Naive B cell (primary cell): ENCODE measurements at places on chromosomes 6 and 20. TPM values are rescaled to one million over a fixed set of nuclear protein-coding genes. Genes with fewer than 3 reads are reported as not detected.

Gene CFAP61
- polyA plus RNA-seq: not detected

Gene DEFB121
- not detected for polyA plus RNA-seq

GRCh38 chr6:166659581-166659980 is 32.5 kb upstream of the RPS6KA2 start:
- no peak overlapping the region for H3K27ac ChIP-seq
- H3K4me3 ChIP-seq: no peak overlapping the region
- DNase-seq: no peak

Gene TIAM2
- polyA plus RNA-seq: 0.52 TPM

GRCh38 chr20:63022501-63022900 is 15.7 kb upstream of the BHLHE23 start:
- no peak overlapping the region for H3K27ac ChIP-seq
- H3K27me3 ChIP-seq: peaks cover 84% of the 10 kb centered on the region
- no peak overlapping the region for H3K4me3 ChIP-seq
- peaks cover 6% of the 10 kb centered on the region for H3K4me1 ChIP-seq
- H3K36me3 ChIP-seq: peaks cover 21% of the 10 kb centered on the region

DNA sequence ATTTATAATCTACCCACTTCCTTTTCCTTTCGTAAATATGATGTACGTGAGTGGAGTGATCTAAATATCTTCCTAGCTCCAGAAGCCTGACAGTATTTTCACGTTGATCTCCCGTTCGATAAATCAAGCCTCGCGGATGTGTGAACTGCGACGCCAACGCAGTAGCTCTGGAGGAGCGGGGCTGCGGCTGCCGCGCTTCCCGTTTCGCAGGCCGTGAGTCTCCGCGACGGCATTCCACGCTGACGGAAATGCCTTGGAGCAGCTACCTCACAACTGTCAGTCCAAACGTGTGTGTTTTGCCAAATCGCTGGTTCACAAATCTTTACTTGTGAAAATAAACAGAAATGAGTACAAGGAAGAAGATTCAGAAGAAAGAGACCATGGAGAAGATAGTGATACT is 41.2 kb downstream of the BTBD3 start:
- H3K36me3 ChIP-seq: peaks cover 11% of the 10 kb centered on the region
- peaks cover 25% of the 10 kb centered on the region for H3K27me3 ChIP-seq
- DNase-seq: no peak
- H3K27ac ChIP-seq: no peak overlapping the region
- no peak overlapping the region for H3K4me3 ChIP-seq
- H3K4me1 ChIP-seq: peaks cover 3% of the 10 kb centered on the region

GRCh38 chr6:18241208-18242038 is 22.9 kb downstream of the DEK start:
- H3K4me3 ChIP-seq: no peak overlapping the region
- no peaks in the 10 kb centered on the region for H3K27me3 ChIP-seq
- peaks cover 44% of the 10 kb centered on the region for H3K36me3 ChIP-seq
- H3K4me1 ChIP-seq: peaks cover 7% of the 10 kb centered on the region

GRCh38 chr6:31865205-31866118 is 2.8 kb upstream of the NEU1 start:
- no peaks in the 10 kb centered on the region for H3K27me3 ChIP-seq
- H3K36me3 ChIP-seq: no peaks in the 10 kb centered on the region
- H3K4me1 ChIP-seq: peaks cover 36% of the 10 kb centered on the region
- H3K27ac ChIP-seq: no peak overlapping the region
- DNase-seq: no peak

Gene PRPF6
- 55.5 TPM for polyA plus RNA-seq

DNA sequence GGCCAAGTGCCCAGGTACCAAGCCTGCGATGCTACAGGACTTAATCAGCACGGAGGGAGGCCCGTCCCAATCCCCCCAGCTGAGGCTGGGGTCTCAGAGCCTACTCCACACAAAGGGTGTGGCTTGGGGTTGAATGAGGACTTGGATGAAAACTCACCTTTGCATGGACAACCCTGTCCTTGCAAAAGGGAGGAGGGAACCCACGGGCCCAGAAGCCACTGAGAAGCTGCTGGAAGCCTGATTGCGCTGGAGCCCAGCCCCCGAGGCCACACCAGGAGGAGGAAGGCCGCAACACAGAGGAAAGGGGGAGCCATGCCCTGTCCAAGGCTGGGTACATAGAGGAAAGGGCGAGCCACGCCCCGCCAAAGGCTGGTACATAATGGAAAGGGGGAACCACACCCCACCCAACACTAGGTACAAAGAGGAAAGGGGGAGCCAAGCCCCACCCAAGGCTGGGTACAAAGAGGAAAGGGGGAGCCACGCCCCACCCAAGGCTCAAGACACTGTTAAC is 158.8 kb downstream of the DLL1 start:
- H3K4me3 ChIP-seq: no peak overlapping the region
- H3K27ac ChIP-seq: no peak overlapping the region
- H3K27me3 ChIP-seq: peaks cover 16% of the 10 kb centered on the region
- H3K4me1 ChIP-seq: peaks cover 9% of the 10 kb centered on the region
- H3K36me3 ChIP-seq: no peaks in the 10 kb centered on the region

DNA sequence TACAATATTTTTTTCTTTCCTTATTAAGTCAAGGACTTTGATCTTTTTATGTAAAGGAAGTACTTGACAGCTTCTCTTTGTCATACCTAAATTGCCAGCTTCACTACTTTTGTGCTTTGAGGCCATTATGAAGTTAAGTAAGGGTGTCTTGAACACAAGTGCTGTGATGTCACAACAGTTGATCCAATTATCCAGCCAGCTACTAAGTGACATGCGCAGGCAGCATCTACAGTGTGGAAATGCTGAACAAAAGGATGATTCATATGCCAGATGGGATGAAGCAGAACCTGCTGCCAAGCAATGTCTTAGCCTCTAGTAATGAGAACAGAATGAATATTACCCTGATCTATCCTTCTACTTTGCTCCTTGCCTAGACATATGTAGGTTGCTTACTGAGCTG is 68.3 kb upstream of the TMEM244 start:
- DNase-seq: no peak
- H3K27ac ChIP-seq: no peak overlapping the region
- H3K36me3 ChIP-seq: no peaks in the 10 kb centered on the region
- H3K4me1 ChIP-seq: no peaks in the 10 kb centered on the region
- H3K27me3 ChIP-seq: no peaks in the 10 kb centered on the region

Gene AVP
- polyA plus RNA-seq: not detected

GRCh38 chr6:151475653-151476523 is 17.9 kb upstream of the CCDC170 start:
- H3K27ac ChIP-seq: no peak overlapping the region
- H3K36me3 ChIP-seq: no peaks in the 10 kb centered on the region
- no peak overlapping the region for H3K4me3 ChIP-seq
- DNase-seq: peak; percentile 31
- peaks cover 9% of the 10 kb centered on the region for H3K4me1 ChIP-seq
- no peaks in the 10 kb centered on the region for H3K27me3 ChIP-seq

DNA sequence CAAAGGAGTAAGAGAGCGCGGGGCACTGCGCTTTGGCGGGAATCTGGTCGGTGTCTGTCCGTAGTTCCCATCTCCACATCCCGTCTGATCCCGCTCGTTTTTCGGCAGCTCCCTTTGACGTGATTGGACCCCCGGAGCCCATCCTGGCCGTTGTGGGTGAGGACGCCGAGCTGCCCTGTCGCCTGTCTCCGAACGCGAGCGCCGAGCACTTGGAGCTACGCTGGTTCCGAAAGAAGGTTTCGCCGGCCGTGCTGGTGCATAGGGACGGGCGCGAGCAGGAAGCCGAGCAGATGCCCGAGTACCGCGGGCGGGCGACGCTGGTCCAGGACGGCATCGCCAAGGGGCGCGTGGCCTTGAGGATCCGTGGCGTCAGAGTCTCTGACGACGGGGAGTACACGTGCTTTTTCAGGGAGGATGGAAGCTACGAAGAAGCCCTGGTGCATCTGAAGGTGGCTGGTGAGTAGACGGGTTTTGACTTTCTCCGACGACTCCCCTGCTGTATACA is 1.4 kb downstream of the BTN1A1 start:
- no peaks in the 10 kb centered on the region for H3K36me3 ChIP-seq
- H3K4me3 ChIP-seq: peak overlapping the region; percentile 92
- peaks cover 20% of the 10 kb centered on the region for H3K4me1 ChIP-seq
- DNase-seq: peak; percentile 47
- H3K27me3 ChIP-seq: peaks cover 11% of the 10 kb centered on the region
- peak overlapping the region; percentile 21 for H3K27ac ChIP-seq

Gene SRMS
- polyA plus RNA-seq: not detected

DNA sequence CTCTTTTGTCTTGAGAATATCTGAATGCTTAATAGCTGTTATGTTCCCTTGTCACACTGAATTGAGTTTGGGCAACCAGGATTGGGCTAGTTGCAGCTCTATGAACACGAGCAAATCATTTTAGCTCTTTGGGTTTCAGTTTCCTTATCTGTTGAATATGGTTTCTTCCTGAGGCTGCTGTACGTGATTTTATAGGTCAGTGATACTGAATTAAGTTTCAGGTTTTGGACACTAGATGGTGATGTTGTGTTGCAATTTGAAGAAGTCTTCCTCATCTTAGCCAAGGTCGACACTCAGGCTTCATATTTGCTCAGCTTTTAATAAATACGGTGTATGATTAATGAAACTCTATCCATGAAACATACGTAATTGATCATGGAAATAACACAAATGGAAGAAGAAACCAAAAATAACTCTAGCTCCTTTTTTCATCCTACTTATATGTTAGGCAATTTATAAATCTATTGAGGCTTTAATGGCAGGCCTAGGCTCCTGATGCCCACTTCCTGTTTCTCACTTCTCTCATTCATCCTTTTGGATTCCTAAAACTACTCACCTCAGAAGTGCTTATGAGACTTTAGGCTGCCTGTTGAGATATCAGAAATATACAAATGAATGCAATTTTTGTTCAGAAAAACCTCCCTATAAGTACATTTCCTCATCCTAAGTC is 354.1 kb upstream of the MAP3K7 start:
- peaks cover 8% of the 10 kb centered on the region for H3K4me1 ChIP-seq
- H3K36me3 ChIP-seq: no peaks in the 10 kb centered on the region
- H3K27me3 ChIP-seq: no peaks in the 10 kb centered on the region
- H3K27ac ChIP-seq: peak overlapping the region; percentile 24

- no peaks in the 10 kb centered on the region for H3K36me3 ChIP-seq
- no peak overlapping the region for H3K4me3 ChIP-seq
- no peak overlapping the region for H3K27ac ChIP-seq
Observed at GRCh38 chr20:38290829-38291814, 12.8 kb upstream of the BPI start.

- no peak overlapping the region for H3K4me3 ChIP-seq
- peaks cover 15% of the 10 kb centered on the region for H3K4me1 ChIP-seq
- H3K36me3 ChIP-seq: no peaks in the 10 kb centered on the region
- H3K27me3 ChIP-seq: peaks cover 51% of the 10 kb centered on the region
- DNase-seq: no peak
Observed at GRCh38 chr20:50453533-50454244, 56.5 kb upstream of the PTPN1 start.

Gene INSM1
- polyA plus RNA-seq: not detected

- no peak for DNase-seq
- H3K27ac ChIP-seq: no peak overlapping the region
- H3K4me1 ChIP-seq: no peaks in the 10 kb centered on the region
- no peak overlapping the region for H3K4me3 ChIP-seq
Observed at GRCh38 chr20:39108746-39109145, 146.6 kb downstream of the DHX35 start.

DNA sequence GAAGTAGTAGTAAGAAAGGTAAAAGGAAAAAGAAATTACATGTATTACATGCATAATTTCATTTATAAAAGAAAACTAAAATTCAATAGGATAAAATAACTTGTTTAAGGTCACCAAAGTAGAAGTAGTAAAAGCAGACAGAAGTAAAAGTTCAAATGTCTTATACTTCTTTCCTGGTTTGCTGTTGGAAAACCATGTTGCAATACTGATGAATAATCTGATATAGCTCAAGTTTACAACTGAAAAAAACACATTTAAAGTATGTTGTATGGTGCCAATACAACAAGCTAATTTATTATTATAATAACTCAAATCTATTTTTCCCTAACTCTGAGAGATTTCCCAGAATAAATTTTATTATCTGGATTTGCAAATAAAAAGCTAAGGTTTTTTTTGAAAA is 78.3 kb downstream of the PHIP start:
- H3K4me1 ChIP-seq: peaks cover 3% of the 10 kb centered on the region
- H3K27ac ChIP-seq: no peak overlapping the region
- DNase-seq: no peak
- H3K36me3 ChIP-seq: peaks cover 49% of the 10 kb centered on the region
- H3K4me3 ChIP-seq: no peak overlapping the region
- H3K27me3 ChIP-seq: no peaks in the 10 kb centered on the region

DNA sequence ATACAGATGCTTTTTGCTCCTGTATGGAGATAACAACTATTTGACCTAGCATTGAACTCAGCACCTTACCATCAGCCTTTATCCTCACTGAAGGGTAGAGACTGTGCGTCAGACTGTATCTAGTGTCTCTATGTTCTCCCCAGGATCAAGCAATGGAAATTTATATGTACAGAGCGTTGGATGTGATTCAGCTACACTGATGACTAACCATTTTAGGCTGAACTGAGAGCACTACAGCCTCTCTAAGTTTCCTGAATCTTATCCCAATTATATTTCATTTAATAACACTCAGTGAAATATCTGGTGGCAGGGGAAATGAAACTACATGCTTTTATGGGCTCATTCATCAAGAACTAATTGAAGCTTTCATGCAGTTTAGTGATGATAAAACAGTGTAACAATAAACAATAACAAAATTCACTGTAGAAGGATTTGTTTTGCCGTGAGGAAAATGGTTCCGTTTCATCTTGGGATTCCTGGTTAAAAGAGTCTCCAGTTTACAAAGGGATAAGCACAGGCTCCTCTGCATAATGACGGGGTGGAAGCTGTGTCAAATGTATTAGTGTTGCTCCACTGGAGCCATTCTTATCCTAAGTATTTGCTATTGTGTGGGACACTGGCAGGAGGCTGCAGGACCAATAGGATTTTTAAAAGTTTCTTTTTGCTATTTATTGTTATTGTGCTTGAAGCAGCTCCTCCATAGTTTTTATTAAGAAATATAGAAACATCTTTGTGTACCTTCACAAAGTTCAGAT is 567.6 kb upstream of the MMS22L start:
- H3K27me3 ChIP-seq: no peaks in the 10 kb centered on the region
- DNase-seq: no peak
- no peak overlapping the region for H3K27ac ChIP-seq
- H3K4me3 ChIP-seq: no peak overlapping the region
- no peaks in the 10 kb centered on the region for H3K4me1 ChIP-seq
- H3K36me3 ChIP-seq: no peaks in the 10 kb centered on the region
